Stimulated activated CD4-positive, alpha-beta T cell treated with anti-CD3 and anti-CD28 coated beads, Interleukin-1b, Interleukin-23, amount 100 ng/mL, for 48 hours (primary cell): ENCODE measurements at places on chromosomes 7 and 10.
A peak's percentile ranks its signal among the peaks of the same experiment; 100 is the strongest.

DNA sequence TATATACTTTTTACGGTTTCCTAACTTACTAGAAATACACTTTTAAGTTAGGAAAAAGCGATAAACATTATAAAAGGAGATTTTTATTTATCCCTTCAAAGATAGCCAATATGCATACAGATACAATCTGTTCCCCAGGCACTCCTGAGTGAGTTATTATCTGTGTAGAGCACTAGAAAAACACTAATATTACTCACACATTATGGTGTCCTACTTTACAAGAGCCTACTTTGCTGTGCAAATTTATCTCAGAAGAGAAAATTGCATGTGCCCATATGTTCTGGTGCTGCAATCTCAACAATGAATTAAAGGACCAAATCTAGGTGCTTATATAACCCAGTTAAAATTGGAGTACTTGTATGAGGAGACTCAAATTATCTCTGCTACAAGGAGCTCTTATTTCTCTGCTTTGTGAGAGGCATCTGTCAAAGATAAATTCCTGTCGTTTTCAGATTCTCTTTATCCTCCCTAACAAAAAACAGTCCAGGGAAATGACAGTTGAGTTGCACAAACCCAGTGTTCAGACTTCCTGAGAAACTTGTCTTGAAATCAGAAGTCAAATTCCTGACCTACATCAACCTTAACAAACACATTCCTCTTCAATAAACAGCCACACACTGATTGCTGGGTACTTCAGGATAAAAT is 28.9 kb downstream of the CPA1 start:
- no peak for DNase-seq

DNA sequence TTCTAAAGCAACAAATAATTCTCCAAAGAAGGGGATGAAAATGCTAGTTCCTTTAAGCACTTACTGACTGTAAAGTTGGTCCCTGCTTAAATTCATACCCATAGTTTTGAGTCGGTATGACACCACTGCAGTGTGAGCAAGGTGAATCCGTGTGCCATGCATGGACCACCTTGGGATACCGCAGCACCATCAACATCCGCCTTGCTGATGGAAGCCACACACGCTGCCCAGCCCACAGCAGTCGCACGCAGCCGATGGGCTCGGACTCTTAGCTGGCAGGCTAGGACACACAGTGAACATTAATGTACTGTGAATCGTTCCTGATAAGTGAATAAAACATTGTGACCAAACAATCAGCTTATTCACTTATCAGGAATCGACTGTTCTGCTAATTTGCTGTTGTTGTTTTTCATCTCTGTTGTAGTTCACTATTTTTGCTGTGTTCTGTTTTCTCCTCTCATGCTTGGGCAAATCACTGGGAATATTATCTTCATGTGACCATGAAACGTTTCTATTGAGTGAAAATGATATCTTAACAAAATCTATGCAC is 275.5 kb downstream of the USP6NL start:
- no peak for DNase-seq

GRCh38 chr7:7424151-7424873 is 111.4 kb downstream of the COL28A1 start:
- DNase-seq: peak; percentile 37

DNA sequence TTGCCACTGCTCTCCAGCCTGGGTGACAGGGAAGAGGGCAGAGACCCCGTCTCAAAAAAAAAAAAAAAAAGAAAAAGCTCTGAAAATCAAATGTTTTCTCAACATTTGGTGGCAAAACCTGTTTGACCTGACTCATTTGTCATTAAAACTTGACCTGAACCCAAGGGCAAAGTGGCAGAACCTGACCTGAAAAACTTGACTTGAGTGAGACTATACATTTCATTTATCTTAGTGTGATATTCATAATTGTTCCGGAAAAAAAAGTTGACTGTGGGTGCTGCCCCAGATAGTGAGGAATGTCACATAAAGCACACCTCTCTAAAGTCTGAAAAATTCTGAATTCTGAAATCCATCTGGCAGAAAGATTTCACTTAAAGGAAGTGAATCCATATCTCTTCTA is 2.3 kb upstream of the TAX1BP1 start:
- no peak for DNase-seq

DNA sequence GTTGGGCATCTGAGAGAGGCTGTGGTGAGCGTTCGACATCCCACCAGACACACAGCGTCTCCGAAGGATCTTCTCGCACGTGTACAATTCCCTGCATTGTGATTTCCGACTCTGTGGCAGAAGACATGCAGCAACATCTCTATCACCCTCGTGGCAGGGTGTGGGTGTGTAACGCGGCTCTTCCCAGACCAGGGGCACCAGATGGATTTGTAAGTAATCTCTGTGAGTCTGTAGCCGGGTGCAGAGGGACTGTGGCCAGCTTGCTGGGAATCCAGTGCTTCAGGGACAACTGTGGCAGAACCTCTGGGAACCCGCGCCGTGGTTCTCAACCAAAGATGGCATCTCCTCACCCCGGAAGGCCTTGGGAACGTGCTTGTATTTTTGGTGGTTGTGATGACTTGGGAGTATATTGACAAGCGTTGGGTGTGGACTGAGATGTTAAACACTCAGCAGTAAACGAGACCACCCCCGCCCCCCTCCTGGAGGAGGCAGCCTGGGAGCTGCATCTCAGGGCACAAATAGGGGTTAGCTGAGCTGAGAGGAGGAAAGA is 21.2 kb downstream of the FOXL3 start:
- no peak for DNase-seq

- DNase-seq: no peak
These were observed 252.2 kb downstream of the NSUN6 start for GRCh38 chr10:18399158-18399557.

DNA sequence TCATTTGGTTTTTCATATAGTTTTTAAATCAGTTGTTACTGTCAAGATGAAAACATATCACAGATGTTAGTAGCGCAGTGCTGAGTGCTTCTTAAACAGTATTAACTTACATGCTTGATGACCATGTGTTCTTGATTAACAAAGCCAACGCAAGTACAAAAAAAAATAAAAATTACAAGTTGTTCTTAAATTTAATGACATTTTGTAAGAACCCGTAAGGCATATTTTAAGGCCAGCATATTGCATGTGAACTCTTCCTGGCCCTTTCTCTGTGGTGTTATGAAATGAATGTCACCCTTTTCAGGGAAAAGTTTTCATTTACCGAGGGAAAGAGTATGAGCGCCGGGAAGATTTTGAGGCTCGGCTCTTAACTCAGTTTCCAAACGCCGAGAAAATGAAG is 140.4 kb upstream of the NPS start:
- no peak for DNase-seq

- DNase-seq: no peak
These were observed 9.5 kb upstream of the IDI2 start for GRCh38 chr10:1035201-1035600.

DNA sequence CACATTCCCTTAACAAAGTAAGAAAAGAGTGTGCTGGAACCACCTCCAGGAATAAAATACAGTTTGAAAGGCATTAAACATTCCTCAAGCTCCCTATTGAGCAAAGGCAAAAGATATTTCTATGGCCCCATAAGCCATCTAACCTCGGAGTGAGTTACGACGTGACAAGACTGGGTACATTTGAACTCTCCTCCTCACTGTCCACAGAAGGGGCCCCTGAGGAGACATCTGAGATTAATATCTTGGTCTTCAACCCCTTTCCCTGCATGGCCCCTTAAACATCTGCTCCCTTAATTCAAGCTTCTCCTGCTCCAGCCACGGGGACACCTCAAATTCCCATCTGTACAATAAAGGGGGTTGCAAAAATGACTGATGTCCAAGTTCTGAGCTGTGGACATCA is 526 bp downstream of the GIMAP1 start:
- no peak for DNase-seq

DNA sequence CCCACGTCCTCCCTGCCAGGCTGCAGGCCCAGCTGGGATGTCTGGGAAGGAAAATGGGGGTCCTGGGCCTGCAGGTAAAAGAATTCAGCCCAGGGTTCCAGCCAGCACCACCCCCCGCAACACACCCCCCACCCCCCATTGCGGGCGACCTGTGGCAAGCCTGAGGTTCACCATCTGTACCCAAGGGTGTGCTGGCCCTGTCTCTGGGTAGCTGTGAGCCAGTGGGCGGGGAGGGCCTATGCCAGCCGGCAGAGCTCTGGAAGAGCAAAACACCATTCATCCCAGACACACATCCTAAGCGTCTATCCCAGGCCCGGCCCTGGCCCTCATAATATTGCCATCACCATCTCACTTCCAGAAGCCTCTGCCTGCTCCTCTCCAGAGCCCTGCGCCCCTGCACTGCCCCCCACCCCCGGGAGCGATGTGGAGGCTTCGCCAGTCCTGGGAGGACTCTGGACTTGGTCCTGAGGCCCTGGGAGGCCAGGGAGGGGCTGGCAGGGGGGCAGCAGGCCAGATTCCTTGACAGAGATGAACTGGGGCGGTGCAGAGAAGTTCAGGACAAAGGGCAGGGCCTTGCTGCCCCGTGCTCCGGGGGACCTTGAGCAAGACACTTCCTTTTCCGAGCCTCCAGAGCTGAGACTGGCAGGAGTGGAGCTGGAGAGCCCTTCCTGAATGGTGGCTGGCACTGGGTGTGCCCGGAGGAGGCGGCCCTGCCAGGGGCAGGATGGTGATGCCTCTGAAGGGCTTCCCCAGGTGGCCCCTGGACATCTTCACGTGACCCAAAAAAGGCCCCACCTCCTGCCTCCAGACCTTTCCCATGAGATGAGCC is 8.7 kb upstream of the TTYH3 start:
- no peak for DNase-seq

- DNase-seq: no peak
These were observed 121.4 kb upstream of the RET start for GRCh38 chr10:42955493-42955889.

- DNase-seq: peak; percentile 38
These were observed 23.3 kb upstream of the GPR22 start for GRCh38 chr7:107446531-107446930.

GRCh38 chr10:73095481-73096021 is 1.1 kb downstream of the P4HA1 start:
- peak; percentile 21 for DNase-seq

DNA sequence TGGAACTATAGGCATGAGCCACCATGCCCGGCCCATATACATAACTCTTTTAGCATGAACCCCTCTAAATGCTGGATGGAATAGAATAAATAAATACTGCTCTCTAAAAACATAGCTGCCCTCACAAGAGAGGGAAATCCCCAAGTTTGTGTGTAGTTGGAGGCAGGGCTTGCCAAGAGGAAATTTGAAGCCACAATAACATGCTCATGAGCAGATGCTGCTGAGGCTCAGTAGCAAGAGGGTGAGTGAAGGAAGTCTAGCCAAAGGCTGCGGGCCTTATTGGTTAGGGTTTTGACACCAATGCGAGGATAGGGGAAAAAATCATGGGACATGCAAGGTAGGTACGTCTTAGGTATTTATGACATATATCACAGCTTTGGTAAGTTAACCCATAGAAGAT is 17.3 kb downstream of the TPK1 start:
- peak; percentile 50 for DNase-seq

GRCh38 chr10:117398029-117398428 is 22.8 kb upstream of the PDZD8 start:
- no peak for DNase-seq

- no peak for DNase-seq
These were observed 18.1 kb upstream of the ZNF273 start for GRCh38 chr7:64884913-64885370.

- DNase-seq: no peak
These were observed 149.3 kb downstream of the TCERG1L start for GRCh38 chr10:131162211-131162610.

- DNase-seq: no peak
These were observed 1.5 kb downstream of the ABCB4 start for GRCh38 chr7:87473986-87474385.

DNA sequence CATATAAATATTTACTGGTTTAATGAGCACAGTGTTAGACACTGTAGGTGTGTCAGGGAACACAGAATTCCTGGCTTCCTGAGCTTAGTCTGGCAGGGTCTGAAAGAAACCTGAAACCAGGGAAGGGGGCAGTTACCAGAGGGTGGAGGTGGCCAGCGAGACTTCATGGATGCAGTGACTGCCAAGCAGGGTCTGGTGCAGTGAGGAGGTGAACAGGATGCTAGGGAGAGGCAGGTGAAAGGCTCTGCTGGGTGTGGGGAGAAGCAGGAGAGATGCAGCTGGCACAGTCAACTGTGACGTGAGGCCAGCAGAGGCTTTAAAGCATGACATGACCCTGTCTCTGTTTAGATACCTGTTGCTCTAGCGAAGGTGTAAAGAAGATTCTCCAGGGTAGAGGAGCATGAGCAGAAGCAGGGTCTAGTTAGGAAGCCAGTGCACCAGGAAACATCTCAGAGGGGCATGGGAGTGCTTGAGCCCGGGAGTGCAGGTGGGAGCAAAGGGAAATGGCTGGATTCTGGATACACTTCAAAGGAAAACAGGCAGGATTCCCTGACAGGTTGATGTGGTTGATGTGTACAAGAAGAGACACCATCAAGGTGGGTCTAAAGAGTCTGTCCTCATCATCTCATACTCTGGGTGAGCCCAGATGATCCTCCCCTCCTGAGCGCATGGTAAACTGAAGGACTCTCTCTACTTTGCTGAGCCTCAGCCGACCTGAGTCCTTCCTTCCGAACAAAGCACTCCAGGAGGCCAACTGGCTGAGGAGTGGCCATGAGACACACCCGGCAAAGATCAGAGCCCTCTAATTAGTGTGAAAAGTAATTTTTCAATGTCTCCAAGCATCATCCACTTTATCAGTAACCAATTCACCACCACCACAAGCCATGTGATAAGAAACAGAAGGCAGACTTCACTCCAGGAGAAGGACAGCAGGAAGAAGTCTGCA is 186.8 kb downstream of the COBL start:
- DNase-seq: no peak

DNA sequence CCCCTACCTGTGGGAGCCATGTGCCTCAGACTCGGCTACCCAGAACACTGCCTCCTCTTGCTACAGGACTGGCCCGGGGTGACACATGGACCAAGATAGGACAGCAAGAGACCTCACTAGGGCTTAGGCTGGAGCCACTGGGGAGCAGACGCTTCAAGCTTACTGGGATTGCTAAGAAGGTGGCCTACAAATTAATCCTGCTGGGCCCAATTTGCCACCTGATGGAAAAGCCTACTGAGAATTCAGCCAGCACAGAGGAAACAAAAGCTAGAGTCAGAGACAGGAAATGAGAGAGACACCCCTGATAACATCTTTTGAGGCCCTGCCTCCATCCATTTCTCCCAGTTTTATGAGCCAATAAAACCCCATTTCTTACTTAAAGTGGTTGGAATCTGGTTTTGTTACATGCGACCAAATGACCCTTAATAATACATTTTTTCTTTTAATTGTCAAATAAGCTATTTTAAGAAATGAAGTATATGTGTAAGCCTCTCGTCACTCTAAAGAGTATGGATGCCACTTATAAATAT is 282.1 kb downstream of the CXCL12 start:
- no peak for DNase-seq
